ENCODE measurements at places on chromosomes 16 and 17. TPM values are rescaled to one million over a fixed set of nuclear protein-coding genes. Genes with fewer than 3 reads are reported as not detected.

MYH11 gene
- not detected for total RNA-seq

MYH1 gene
- total RNA-seq = not detected

MYH13 gene
- 0.22 TPM for total RNA-seq

NF1 gene
- total RNA-seq = 11.6 TPM

ULK2 gene
- 13.9 TPM for total RNA-seq

MAPT gene
- 3.1 TPM for total RNA-seq

ABI3 gene
- 2.7 TPM for total RNA-seq

NPW gene
- total RNA-seq = 2.0 TPM

CDH13 gene
- total RNA-seq = 0.78 TPM

HASPIN gene
- total RNA-seq = 39.1 TPM

CACNG1 gene
- not detected for total RNA-seq

CMTM2 gene
- total RNA-seq = 0.48 TPM

ZACN gene
- total RNA-seq = 0.59 TPM

RTN4RL1 gene
- total RNA-seq = 7.0 TPM

EDC4 gene
- 88.0 TPM for total RNA-seq

SLC7A5 gene
- total RNA-seq = 188 TPM

C1QTNF1 gene
- total RNA-seq = 0.67 TPM

TP53TG3B gene
- total RNA-seq = not detected

PRKCA gene
- total RNA-seq = 10.3 TPM

ALOX15B gene
- total RNA-seq = not detected

TBC1D3 gene
- not detected for total RNA-seq

TSPOAP1 gene
- 4.2 TPM for total RNA-seq

OMG gene
- total RNA-seq = not detected

POLR2C gene
- total RNA-seq = 189 TPM

SPNS2 gene
- 2.1 TPM for total RNA-seq

RAB26 gene
- 10.7 TPM for total RNA-seq

HSPB9 gene
- 0.22 TPM for total RNA-seq

CACNG3 gene
- total RNA-seq = not detected

PRSS22 gene
- total RNA-seq = 0.85 TPM

HSF4 gene
- 1.6 TPM for total RNA-seq

LHX1 gene
- total RNA-seq = 23.1 TPM

PLD6 gene
- total RNA-seq = not detected

PITPNM3 gene
- total RNA-seq = 2.8 TPM

TEKT1 gene
- not detected for total RNA-seq

TBC1D26 gene
- total RNA-seq = 7.7 TPM

CD68 gene
- total RNA-seq = 0.55 TPM

SAMD14 gene
- 7.8 TPM for total RNA-seq

ZPBP2 gene
- total RNA-seq = not detected

TM4SF5 gene
- not detected for total RNA-seq

ADAD2 gene
- 0.78 TPM for total RNA-seq

OR1F1 gene
- total RNA-seq = not detected

MEIOB gene
- 7.9 TPM for total RNA-seq

KRT20 gene
- total RNA-seq = not detected

GFAP gene
- total RNA-seq = 0.10 TPM
